ENCODE measurements at places on chromosomes 5 and 9.

DNA sequence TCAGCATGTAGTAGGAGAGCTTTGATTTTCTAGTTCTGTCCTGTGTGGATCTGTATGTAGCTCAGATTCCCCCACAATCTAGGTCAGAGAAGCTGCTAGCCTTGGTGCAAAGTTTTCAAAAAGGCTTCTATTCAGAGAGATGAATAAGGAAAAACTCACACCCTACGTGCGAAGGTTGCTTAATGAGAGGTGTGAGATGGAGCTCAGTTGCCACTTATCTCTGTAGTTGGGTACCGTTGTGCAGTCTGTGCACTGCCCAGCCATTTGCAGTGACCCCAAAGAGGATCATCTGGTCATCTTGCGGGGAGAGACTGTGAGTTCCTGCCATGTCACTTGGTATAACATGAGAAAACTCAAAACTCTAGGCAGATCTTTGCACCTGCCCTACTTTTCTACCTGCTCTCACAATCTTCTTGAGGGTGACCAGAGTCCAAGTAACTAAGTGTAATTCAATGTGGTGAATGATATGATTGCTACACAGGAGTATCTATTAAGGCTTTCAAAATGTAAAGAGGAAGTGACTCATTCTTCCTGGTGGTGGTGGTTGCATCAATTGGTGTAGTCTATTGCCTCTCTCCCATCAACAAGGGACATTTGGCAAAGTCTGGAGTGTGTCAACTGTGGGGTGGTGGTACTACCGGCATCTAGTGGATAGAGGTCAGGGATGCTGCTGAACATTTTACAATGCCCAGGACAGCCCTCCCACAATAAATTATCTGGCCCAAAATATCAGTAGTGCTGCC, 65.2 kb downstream of the TMC1 start:
- no peak for DNase-seq

- DNase-seq: no peak
These were observed 26.2 kb downstream of the AGTPBP1 start for GRCh38 chr9:85715587-85715986.

GRCh38 chr5:43769571-43770355, 166.8 kb downstream of the NNT start:
- DNase-seq: no peak

DNA sequence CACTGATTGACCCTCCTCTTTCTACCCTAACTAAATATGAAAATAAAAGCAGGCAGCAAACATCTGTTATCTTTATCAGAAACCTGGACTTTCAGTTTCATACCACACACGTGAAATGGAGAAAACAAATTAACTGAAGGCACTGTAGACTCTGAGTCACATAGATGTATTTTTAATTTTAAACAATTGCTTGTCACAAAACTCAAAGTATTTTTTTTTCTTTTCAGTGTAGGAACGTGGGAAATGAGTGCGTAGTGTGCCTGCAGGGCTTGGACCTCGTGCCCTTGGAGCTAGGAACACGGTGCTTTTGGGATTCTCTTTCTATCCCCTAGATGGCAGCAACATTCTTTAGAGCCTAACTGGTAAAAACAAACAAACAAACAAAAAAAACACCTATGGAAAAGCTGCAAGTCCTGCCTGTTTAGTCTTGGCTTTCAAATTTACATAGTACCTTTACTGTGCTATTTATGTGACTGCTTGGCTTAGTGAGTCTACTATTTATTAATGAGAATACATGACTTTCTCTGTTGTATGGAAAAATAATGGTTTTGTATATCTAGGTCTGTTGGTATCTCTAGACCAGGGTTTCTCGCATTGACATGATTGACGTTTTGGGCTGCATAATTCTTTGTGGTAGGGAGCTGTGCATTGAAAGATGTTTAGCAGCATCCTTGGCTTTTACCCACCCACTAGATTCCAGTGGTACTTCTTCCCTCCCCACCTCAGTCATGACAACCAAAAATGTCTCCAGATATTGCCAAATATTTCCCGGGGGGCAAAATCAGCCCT, 16.8 kb upstream of the ACTBL2 start:
- DNase-seq: no peak

GRCh38 chr5:4584982-4585381, 555.1 kb upstream of the ADAMTS16 start:
- DNase-seq: no peak

- no peak for DNase-seq
These were observed 53.0 kb downstream of the SH3RF2 start for GRCh38 chr5:145989428-145989827.

GRCh38 chr9:68827837-68828744, 123.1 kb downstream of the PIP5K1B start:
- no peak for DNase-seq

GRCh38 chr5:57834829-57835608, 352.4 kb upstream of the ACTBL2 start:
- DNase-seq: no peak

GRCh38 chr5:171422902-171423663, 3.6 kb downstream of the FGF18 start:
- no peak for DNase-seq

DNA sequence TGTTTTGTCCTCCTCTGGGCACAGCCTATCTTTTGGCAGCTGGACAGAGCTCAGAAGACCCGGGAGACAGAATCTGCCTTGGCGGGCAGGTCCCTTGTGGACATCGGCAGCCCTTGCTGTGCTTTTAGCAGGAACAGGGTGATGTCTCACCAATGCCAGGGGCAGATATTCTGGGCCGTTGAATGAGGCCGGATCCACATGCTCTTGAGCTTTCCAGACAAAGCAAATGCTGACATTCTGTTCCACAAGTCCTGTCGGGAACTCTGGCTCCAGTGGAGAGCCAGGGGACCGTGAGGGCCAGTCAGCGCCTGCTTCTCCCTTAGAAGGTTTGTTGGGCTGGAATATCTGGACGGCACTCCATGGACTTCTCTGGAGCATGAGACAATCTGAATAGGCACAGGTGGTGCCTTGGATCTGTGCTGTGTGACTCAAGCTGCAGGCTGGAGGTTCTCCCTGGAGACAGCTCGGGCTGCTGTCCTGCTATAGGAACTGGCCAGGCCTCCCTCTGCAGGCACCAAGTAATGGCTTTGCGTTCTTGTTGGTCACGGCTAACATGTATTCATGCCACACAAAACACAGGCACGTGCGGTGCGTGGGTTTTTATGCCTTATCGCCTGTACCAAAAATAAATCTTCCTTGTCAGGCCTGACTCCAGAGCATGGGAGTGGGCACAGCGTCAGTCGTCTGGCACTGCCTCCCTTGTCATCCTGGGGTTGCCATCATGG, 80.3 kb downstream of the GADD45G start:
- no peak for DNase-seq
